ENCODE measurements at places on chromosomes 2 and 18.

- no peak for DNase-seq
These were observed 55.5 kb upstream of the RNF152 start for GRCh38 chr18:61948281-61948741.

- DNase-seq, result no peak
These were observed 60.5 kb downstream of the ADNP2 start for GRCh38 chr18:80169607-80170006.

GRCh38 chr18:61597316-61597715 lies 264.1 kb downstream of the CDH20 start:
- DNase-seq, result no peak

DNA sequence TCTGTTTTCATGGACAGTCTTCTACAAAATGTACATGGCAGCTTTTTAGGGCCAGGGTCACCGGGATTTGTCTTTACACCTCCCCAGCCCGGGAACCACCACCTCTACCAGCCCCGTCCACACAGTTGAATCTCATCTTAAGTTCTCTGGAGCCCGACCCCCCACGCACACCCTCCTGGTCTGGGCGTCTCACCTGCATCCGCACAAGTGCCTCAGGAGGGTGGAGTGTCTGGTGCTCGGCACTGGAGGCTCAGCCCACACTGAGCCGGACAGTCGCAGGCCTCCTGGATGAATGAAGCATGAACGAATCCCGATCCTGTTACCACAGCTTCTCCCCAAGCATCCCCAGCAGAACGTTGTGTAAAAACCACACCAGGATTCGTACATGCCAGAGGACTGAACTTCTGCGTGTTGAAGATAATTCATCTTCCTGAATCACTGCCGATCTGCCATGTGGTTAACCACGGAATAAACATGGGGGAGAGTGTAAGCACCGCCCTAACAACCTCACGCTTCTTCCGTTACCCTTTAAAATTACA lies 162.0 kb downstream of the RTP5 start:
- DNase-seq, result peak; percentile 79

- peak; percentile 21 for DNase-seq
These were observed 22.4 kb downstream of the ARL6IP6 start for GRCh38 chr2:152740743-152741328.
